Stimulated activated CD8-positive, alpha-beta memory T cell treated with anti-CD3 and anti-CD28 coated beads, Interleukin-15, amount 100 ng/mL, for 1 hour (primary cell): ENCODE measurements at places on chromosomes 7 and 10.

DNA sequence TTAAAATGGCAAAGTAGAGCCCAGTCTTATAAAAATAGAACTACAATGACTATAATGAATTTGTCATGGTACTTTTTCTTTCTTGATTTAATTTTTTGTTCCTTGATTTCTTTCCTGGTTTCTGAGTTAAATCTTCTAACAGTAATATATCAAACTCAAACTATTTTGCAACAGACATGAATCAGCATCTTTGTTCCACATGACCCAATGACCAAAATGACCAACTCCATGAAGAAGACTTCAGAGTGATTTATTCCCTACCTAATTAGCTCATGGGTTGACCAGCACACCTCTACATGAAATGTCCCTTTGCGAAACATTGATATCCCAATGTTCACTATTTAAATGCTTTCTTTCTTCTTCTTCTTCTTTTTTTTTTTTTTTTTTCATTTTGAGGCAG is 30.9 kb downstream of the NMT2 start:
- DNase-seq: no peak

DNA sequence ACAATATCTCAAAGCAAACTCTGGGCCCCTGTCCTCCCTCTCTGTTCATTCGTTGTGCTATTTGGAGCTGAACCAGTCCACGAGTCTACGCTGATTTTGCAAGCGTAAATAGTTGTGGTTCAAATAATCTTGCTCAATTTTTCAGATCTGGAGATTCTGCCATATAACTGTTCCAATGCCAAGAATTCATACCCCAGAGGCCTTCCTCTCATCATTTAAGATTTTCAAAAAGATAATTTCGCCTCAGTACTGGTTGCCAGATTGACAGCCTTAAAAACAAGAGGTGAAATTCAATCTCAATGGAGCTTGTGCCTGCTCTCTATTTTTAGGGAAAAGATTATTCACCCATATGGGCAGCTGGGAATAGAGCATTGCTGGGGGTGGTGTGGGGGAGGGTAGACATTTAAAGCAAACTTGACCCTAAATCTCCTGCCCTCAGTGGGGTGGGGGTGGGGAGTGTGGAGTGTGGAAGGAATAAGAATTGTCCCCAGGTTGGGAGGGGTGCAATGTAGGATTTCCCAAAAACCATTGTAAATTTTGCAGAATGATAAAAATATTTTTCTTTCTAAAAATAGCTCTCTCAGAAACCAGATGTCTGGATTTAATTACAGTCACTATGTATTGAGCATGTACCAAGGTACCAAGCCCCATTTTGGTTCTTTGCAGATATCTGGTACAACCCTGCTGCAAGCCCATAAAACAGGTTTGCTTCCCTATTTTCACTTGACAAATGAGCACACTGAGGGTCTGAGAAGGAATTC is 104.7 kb upstream of the EEPD1 start:
- no peak for DNase-seq

DNA sequence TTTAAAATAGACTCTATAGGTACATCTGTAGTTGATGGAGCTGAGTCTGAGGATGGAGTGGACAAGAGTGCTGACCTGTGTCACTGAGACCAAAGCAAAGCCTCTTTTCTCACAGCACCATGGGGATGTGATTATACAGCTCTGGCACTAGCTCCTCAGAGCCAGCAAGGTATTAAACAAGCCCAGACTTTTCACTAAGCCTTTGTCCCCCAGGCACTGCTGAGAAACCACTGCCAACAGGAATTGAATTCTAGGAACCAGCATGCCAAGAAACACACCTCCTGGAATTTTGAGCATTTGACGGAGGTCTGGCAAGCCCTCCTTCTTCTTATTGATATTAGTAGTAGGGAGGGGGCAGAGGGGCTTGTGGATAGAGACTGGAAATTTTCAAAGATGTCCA is 147.0 kb downstream of the C1GALT1 start:
- DNase-seq: no peak

DNA sequence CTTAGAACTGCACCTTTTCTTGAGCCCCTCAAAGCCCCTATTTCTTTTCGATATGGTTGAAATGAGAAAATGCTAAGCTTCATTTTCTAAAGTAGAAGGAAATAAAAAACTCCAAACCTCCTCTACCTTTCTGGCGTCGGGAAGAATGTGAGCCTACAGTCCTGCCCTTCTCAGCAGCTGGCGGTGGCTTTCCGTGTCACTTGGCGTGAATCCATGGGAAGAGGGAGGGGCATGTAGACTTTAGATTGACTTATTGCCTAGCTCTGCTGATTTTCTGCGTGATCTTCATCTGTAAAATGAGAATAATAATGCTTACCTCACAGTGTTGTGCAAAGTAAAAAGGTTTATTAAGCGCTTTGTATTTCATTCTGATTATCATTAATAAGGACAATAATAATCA is 35.0 kb downstream of the PRR15 start:
- DNase-seq: no peak
